ENCODE measurements at places on chromosomes 12 and 14. TPM values are rescaled to one million over a fixed set of nuclear protein-coding genes. Genes with fewer than 3 reads are reported as not detected.
A peak's percentile ranks its signal among the peaks of the same experiment; 100 is the strongest.

Gene TECPR2
- total RNA-seq = 5.6 TPM

DNA sequence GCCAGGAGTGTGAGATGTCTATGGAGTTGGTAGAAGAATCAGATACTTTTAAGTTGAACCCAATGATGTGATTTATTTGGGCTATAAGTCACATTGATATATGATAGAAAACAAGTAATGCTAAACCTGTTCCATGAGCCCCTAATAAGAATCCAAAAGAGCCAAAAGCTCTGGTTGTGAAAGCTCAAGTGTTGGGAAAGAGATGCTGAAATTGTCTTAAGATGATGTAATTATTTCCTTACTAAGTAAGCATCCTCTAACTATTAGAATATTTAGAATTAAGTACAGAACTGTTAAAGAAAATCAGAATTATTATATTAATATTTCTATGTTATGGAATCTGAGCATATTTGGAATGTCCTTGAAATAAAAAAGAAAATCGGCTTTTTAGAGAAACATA, 17.6 kb upstream of the SLC2A13 start:
- DNase-seq = no peak

DNA sequence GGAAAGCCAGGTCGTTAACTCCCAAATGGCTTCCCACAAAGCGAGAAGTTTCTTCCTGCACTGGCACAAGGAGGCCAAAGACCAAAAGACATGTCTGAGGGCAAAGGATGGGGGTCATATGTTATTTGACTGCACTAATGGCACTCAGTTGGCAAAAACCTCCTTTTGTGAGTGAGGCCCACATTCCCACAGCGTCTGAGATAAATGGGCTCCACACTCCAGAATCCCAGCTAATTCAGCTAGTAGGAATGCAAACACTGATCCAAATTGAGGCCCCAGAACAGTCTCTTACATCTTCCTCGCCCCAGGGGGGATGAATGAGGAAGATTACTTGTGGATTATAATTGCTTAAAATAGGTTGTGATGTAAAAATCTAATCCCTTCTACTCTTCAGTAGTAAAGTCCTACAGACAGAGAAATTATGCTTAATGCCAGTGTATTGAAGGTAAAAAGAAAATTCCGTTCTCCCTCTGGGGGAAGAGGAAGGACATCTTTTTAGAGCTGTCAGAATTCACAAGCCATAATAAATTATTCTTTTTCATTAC, 86.4 kb upstream of the PIWIL1 start:
- DNase-seq = no peak

DNA sequence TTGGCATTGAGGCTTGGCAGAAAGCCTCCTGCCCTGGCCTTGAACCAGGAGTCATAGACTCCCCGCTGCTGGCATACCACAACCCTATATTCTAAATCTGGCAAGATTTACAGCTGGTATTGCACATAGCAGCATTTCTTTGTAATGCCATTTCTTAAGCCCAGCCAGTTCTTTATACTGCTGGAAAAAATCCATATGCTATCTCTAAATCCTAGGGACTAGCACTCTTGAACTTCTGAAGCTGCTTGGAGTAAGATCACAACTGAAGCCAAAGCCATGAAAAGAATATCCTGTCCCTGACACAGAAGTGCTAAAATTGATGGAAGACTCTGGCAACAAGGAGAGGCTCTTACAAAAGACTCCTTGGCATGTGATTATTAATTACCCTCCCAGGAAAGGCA, 89.3 kb downstream of the KCNC2 start:
- no peak for DNase-seq

DNA sequence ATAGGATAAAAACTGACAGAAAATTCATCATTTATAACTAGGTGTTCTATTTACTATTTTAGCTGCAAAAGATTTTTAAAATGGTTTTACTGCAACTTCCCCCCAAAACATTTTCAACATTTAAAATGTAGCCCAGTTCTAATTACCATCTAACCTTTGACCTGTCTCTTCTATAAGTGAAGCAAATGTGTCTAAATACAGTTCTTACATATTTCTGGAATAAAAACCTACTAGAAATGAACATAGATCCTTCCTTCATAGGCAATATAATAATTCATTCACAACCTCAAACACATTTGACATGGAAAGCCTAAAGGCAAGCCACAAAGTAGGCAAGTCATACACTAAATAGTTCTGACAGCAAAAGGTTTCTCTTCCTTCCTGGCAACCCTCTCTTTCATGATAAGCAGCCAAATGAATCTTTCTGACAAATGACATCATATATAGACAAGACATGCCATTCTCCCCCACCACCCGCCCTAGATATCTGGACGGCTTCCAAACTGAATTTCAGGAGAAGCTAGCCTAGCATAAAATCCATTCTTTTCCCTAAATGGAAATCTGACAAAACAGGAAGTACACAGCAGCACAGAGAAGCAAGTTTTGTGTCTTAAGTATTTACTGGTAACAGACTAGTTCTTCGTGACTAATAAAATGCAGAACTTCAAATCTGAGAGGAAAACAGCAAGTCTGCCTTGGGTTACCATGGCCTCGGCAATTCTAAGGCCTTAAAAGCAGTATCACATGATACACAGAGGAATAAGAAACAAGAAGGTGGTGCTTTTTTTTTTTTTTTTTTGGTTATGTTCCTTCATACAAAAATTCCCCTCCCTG, 17.2 kb upstream of the ARID4A start:
- no peak for DNase-seq

GRCh38 chr14:81400202-81400678, at the start of gene STON2:
Gene STON2, minus strand, starts transcription at chr14:81400324. Its CDS starts 1,942 bp downstream, at chr14:81398382.
- DNase-seq = no peak

Gene ADAMTS20
- not detected for total RNA-seq

- no peak for DNase-seq
Observed at GRCh38 chr14:37894463-37894862, 299.0 kb downstream of the TTC6 start.

GRCh38 chr14:98914942-98915341, 357.1 kb downstream of the BCL11B start:
- no peak for DNase-seq

DNA sequence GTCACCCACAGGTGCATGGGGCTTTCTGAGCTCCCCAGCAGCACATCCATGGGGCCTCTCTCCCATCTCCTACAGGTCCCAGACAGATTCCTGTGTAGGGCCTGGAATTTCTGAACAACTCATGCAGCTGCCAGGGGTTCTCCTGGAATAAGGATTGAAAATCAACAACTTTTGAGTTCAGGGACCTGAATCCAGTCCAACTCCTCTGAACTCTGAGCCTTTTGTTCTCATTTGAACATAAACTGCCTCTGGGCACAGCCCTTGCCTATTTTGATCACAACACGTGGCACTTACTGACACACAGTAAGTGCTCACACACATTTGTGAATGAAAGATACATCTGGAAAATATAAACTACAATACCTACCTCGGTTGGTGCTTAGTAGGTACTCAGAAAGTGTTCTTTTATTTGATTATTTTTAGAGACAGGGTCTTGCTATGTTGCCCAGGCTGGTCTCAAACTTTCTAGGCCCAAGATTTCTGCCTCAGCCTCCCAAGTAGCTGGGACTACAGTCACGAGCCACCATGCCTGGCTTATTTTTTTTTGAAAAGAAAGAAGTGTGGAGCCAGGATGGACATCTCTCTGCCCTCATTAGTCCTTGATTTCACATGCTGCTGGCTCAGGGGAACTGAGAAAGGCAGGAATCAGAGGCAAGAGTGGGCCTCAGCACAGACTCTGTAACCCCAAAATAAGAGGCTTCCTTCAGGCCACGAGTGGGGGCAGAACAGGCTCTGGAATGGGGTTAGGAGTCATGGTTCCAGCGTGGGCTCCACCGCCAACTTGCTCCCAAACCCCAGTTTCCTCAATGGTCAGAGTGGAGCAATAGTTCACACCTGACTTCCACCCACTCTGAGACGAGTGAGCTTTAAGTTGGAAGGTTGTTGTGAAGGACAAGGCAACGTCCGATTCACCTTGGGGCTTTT, 27.0 kb downstream of the SYNE3 start:
- DNase-seq = no peak

Gene KLRC4
- total RNA-seq = 0.95 TPM

Gene SMOC1
- total RNA-seq = not detected

- no peak for DNase-seq
Observed at GRCh38 chr12:50073206-50073605, 11.9 kb upstream of the SMARCD1 start.

GRCh38 chr12:70607107-70607506, 30.1 kb downstream of the PTPRB start:
- no peak for DNase-seq

DNA sequence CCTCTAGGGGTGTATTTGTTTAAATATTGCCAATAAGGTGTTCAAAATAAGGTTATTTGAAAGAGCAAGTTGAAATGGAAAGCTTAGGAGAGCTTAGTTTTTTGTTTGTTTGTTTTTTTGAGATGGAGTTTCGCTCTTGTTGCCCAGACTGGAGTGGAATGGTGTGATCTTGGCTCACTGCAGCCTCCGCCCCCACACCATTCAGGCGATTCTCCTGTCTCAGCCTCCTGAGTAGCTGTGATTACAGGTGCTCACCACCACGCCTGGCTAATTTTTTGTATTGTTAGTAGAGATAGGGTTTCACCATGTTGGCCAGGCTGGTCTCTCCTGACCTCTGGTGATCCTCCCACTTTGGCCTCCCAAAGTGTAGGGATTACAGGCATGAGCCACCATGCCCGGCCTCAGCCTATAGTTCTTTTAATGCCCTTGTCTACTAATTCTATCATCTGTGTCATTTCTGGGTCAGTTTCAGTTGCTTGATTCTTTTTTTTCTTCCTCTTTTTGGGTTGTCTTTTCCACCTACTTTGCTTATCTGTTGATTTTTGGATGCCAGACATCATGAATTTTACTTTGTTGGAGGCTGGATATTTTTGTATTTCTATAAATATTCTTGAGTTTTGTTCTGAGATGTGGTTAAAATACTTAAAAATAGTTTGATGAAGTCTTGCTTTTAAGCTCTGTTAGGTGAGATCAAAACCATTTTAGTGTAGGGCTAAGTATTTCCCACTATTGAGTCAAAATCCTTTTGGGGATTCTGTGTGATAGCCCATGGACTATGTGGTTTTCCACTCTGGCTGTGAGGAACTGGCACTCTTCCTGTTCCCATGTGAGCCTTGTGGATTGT, 18.7 kb downstream of the RCOR1 start:
- no peak for DNase-seq

- DNase-seq = no peak
Observed at GRCh38 chr14:44609201-44609600, 102.1 kb upstream of the FSCB start.

DNA sequence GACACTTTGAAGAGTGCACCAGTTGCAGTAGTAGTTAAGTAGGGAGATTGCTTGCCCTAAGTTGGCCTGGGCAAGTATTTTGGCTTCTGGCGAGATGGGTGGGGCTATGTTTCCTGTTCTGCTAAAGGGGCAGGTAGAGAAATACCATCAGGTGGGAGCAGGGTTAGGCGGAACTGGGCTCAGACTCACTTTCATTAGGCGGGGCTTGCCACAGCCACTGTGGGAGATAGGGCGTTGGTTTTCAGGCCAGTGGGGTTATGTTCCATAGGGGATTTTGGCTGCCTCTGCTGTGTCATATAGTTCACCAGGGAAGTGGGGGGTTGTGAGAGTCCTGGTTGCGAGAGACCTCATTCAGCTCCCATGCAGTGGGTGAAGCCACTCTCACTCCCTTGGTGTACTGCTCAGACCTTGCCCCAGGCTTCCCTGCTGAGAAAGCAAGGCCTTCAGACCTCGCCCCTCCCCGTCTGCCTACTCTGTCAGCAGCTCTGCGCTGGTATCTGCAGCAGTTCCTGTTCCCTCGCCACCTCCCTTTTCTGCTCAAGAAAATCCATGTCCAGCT, 43.3 kb downstream of the AEBP2 start:
- peak; percentile 18 for DNase-seq

Gene OTX2
- total RNA-seq = not detected

GRCh38 chr12:88367231-88367630, 213.0 kb downstream of the KITLG start:
- DNase-seq = no peak

Gene TAS2R14
- total RNA-seq = 0.89 TPM

Gene FOXG1
- total RNA-seq = not detected

DNA sequence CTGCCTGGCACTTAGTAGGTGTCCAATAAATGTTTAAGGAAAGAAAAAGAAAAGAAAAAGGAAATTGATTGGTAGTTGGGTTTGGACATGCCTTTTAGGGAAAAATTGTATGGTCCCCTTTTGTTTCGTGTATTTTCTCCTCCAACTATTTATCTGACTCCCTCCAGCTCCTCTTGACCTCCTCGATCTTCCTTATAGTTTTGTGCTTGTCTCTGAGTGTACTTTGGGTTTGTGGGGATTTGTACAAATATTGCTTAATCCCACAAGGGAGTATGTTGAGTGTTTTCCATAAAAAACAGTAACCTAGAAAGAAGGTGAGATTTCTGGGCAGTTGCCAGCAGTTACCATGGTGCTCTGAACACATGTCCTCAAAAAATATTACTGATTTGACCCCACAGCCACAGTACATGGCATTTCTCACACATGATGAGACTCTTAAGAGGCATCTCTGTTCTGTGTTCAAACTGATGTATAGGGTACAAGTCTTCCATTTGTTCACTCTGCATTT, 15.7 kb downstream of the PLEKHG7 start:
- no peak for DNase-seq

GRCh38 chr12:104600036-104600712, 143.4 kb downstream of the CHST11 start:
- no peak for DNase-seq

DNA sequence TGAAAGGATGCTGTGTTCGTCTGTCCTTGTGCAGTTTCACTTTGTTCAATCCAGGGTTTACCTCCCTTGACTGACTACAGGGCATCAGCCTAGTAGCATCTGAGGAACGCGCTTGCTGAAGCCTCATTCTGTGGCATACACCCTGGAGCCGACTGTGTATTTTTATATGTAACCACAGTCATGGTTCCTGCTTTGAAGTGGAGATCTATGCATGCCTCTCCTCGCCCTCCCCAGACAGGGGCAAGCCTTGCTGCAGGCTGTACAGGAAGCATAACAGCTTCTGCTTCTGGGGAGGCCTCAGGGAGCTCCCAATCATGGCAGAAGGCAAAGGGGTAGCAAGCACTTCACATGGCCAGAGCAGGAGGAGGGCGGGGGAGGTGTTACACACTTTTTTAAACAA, 262.1 kb downstream of the BCL11B start:
- no peak for DNase-seq

Gene PRIM1
- total RNA-seq = 56.0 TPM

- no peak for DNase-seq
Observed at GRCh38 chr14:74945261-74945851, 10.0 kb downstream of the PGF start.

Gene OTUB2
- 0.50 TPM for total RNA-seq

- no peak for DNase-seq
Observed at GRCh38 chr14:94142247-94142646, 12.8 kb upstream of the IFI27L2 start.

- no peak for DNase-seq
Observed at GRCh38 chr14:58082491-58083098, 69.4 kb downstream of the ARMH4 start.

DNA sequence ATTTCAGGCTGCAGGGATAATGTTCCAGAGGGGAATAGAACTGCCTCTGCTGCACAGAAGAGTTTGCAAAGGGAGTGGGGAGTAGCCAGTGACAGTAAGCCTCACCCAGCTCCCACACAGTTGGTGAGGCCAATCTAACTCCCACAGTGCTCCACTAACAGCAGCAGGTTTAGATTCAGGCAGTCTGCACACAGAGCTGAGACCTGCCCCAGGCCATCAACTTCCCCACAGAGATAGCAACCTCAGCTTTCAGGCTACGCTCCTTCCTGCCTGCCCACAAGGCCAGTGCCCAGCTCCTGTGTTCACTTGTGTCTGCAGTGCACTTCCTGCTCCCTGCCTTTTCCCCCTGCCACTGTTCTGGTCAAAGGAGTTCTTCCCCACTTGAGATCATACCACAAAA, 107.5 kb downstream of the TBC1D30 start:
- no peak for DNase-seq

Gene CD69
- 322 TPM for total RNA-seq

Gene PCED1B
- total RNA-seq = 78.2 TPM

GRCh38 chr14:81289516-81289915, 68.8 kb upstream of the GTF2A1 start:
- DNase-seq = no peak

All from activated T-cell treated with anti-CD3 and anti-CD28 coated beads, Interleukin-2, amount 50 U/mL, for 4 hours (primary cell).